Activated naive CD4-positive, alpha-beta T cell treated with anti-CD3 and anti-CD28 coated beads for 36 hours (primary cell): ENCODE measurements at places on chromosomes 3 and 15. TPM values are rescaled to one million over a fixed set of nuclear protein-coding genes. Genes with fewer than 3 reads are reported as not detected.

- DNase-seq, result no peak
Measured at GRCh38 chr3:37309921-37310665, 135.7 kb upstream of the LRRFIP2 start.

Gene ULK3
- total RNA-seq, result 69.2 TPM

DNA sequence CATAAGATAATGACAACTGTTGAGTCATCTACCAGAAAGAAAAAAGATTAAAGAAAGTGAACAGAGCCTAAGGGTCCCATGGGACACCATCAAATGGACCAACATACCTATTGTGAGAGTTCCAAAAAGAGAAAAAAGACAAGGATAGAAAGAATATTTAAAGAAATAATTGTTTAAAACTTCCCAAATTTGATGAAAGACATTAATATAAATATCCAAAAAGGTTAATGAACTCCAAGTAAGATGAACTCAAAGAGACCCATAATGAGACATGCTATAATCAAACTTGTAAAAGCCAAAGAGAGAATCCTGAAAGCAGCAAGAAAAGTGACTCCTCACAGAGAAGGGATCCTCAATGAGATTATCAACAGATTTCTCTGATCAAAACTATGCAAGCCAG lies 8.9 kb downstream of the NRG4 start:
- DNase-seq, result no peak

Gene PARP14
- total RNA-seq, result 38.9 TPM

GRCh38 chr3:10157031-10157430 lies 7.7 kb upstream of the IRAK2 start:
- DNase-seq, result no peak

- DNase-seq, result no peak
Measured at GRCh38 chr3:46542344-46542743, 23.8 kb downstream of the LRRC2 start.

Gene SPTBN5
- 0.32 TPM for total RNA-seq

- DNase-seq, result no peak
Measured at GRCh38 chr3:54424292-54424691, 301.9 kb downstream of the CACNA2D3 start.

DNA sequence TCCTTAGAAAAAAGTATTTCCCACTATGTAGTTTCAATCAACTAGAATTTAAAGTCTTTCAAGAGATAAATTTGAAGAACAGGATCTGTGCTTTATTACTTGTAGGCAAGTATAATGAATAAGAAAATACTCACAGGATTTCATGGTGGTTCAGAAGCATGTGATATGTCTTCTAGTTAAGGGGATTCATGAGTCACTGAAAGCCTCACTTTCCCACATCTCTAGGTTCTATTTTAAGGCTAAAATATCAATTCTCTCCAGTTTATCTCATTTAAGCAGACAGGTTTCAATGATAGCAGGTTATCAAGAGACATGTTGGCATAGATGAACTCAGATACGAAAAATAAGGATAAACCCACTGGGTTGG lies 437.8 kb upstream of the BCHE start:
- no peak for DNase-seq
